ENCODE measurements at places on chromosomes 3 and 15. TPM values are rescaled to one million over a fixed set of nuclear protein-coding genes. Genes with fewer than 3 reads are reported as not detected.
A peak's percentile ranks its signal among the peaks of the same experiment; 100 is the strongest.

DNA sequence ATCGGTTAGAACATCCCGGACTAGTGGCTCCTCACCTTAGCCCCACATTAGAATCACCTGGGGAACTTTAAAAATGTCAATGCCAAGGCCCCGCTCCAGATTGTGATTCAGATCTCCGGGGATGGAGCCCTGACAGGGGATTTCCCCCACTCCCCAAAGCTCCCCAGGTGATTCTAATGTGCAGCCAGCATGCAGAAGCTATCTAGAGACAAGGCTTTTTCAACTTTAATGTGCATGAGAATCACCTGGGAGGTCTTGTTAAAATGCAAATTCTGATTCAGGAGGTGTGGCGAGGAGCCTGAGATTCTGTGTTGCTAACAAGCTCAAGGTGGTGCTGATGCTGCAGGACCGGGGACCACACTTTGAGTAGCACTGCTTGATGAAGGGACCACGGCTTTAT lies 156.7 kb downstream of the RAB11A start:
- DNase-seq, result no peak

DNA sequence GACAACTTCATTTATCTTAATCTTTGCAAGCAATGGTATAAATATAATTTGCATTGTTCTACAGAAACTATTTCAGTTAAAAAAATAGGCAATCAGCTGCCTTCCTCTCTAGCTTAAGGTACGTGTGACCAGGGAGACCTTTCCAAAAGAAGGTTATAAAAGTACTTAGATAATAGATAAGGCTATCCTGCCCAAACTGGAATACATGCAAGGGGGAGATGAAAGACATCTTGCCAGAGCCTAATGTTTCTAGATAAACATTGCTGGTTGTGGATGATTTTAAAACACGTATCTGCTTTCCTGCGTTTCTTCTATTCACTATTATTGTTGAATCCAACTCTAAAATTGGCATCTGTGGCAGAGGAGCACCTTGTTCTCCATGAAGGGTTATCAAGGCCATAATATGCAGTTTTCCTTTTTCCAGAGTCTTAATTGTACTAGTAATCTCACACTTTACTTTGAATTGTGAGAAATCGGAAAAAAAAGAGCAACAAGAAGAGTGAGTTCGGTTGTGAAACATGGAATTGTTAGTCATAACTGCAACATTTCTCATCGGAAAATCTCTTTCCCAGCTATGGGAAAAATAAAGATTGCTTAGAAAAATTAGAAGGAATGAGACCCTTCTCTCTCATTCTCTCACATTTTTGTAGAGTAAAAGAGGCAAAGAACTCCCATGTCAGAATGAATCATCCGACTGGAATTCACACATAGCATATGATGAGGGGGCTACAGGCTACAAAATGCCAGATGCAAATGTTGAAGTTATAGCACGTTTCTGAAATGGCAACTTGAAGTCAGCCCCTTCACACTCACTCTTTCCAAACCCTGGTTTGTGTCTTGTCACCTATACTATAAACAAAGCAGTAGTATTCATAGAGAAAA lies 936.1 kb upstream of the NR2F2 start:
- no peak for DNase-seq

DNA sequence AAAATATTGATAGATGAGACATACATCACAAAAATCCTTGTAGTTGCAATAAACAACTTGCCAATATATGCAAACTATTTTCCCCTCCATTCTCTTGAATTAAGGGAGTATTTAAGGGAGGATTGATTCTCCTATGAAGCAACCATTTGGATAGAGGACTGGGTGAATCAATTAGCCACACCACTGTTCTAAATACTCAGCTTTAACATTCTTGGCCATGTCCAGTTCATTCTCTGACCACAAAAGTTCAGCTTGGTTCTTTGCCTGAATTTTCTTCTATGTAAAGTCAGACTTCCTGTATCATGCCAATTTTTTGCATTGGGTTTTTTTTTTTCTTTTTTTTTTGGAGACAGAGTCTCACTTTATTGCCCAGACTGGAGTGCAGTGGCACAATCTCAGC lies 15.8 kb upstream of the SEC11A start:
- no peak for DNase-seq

- no peak for DNase-seq
Observed at GRCh38 chr3:183506674-183507320, 48.7 kb downstream of the KLHL6 start.

- DNase-seq, result peak; percentile 49
Observed at GRCh38 chr3:158727206-158728060, 4.8 kb downstream of the RARRES1 start.

DNA sequence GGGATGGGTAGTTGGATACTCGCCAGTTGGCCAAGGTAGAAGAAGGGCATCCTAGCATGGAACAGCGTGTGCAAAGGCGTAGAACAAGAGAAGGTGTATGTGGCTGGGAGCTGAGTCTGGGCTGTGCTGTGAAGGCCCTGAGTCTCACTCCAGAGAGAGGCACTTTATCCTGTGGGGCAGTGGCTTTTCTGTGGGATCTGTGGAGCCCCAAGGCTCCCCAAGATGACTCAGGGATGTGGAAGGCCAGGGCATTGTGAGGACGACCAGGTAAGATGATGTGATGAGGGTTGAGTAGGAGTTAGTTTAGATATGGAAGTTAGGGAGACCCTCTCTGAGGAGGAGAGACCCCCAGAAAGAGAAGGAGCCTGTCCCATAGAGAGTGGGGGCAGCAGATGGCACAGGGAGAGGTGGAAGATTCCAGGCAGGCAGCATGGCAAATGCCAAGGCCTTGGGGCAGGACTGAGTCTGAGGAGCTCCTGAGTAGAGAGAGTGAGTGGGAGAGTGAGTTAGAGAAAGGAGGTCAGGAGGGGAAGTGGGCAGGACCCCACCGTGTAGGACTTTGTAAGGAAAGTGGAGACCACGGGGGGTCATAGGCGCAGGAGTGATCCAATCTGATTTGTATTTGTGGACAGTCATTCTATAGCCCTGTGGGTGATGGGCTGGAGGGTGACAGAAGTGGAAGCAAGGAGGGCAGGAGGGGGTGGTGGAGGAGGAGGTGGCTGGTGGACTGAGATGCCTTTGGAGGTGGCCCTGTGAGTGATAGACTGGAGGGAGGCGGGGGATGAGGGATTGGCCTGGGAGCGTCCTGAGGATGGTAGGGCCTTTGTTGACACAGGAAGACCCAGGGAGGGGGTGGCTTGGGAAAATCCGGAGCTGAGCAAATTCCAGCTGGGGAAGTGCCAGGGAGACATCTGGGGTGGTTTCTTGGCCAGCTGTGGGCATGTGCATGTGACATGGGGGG lies 50.3 kb downstream of the FBLN2 start:
- DNase-seq, result no peak

DNA sequence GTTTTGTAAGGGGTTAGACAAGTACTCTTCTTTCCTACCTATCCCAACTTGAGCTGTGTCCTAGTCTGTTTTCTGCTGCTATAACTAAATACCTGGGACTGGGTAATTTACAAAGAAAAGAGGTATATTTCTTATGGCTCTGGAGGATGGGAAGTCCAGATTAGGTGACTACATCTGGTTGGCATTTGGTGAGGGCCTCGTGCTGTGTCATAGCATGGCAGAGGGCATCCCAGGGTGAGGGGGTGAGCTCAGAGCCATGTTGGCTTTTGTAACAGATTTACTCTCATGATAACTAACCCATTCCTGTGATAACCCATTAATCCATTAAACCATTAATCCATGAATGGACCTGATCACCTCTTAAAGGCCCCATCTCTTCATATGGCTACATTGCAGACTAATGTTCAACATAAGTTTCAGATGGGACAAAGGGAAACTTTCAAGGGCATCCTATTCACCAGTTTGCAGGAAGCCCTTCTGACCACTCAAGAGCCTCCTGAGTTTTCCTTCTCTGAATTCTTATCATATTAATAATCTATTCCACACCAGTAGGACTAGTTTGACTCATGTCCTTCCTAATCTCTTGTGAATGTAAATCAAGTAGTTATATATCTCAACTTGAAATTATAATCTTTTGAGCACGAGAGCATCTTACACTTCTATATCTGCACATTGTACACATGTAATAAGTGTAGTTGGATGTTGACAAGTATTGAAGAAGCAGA lies 185.7 kb upstream of the ZPLD1 start:
- no peak for DNase-seq

GRCh38 chr3:194777729-194778128 lies 92.0 kb downstream of the FAM43A start:
- no peak for DNase-seq

DNA sequence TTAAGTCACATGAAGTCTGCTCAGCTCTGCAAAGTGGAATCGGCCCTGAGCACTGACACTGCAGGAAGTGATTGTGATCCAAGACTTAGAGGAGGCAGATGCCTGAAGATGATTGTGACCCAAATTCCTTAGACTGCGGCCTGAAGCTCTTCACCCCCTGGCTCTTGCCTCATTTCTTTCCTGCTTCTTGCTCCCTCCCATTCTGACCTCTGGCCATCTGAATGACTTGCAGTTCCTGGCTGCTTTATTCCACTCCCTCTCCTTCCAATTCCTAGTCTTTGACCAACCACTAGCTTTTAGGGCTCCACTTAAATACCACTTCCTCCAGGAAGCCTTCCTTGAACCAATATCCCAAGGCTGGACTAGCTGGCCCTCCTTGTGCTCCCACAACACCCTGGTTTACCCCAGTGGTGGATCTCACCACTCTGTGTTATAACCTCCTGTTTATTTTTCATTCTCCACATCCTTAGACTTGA lies 9.9 kb upstream of the EPB42 start:
- DNase-seq, result no peak

GRCh38 chr15:31434588-31435260 lies 108.1 kb downstream of the KLF13 start:
- peak; percentile 33 for DNase-seq

DNA sequence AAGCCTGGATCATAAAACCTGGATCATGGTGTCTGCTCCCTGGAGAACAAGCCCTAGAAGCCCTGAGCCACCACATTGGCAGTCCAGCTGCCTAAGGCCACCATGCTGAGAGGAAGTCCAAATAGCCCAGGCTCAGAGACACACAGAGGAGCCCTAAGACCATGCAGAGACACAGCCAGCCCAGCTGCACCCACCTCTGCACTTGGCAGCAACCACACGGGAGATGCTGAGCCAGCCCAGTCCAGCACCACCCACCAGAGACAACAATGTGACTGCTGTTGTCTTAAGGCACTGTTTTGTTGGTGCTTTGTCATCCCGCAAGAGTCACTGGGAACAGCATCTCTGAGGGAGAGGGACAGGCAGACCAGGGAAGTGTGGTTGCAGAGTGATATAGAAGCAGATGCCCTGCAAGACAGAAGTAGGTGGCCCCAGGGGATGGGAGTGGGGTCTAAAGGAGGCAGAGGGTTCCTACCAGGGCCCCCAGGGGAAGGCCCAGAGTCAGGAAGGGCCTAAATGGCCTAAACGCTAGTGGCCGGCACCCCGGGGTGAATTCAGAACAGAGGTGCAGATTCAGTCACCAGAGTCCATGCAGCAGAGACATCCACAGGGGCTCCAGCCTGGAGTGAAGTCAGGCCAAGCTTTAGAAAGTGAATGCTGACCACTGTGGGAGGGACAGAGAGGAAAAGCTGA lies 105.4 kb upstream of the PRR20G start:
- DNase-seq, result no peak

GRCh38 chr3:108757404-108757982 lies at the start of gene RETNLB:
TSS of gene RETNLB (minus strand) at chr3:108757410. CDS start at chr3:108757185, 225 bp downstream.
- DNase-seq, result no peak

DNA sequence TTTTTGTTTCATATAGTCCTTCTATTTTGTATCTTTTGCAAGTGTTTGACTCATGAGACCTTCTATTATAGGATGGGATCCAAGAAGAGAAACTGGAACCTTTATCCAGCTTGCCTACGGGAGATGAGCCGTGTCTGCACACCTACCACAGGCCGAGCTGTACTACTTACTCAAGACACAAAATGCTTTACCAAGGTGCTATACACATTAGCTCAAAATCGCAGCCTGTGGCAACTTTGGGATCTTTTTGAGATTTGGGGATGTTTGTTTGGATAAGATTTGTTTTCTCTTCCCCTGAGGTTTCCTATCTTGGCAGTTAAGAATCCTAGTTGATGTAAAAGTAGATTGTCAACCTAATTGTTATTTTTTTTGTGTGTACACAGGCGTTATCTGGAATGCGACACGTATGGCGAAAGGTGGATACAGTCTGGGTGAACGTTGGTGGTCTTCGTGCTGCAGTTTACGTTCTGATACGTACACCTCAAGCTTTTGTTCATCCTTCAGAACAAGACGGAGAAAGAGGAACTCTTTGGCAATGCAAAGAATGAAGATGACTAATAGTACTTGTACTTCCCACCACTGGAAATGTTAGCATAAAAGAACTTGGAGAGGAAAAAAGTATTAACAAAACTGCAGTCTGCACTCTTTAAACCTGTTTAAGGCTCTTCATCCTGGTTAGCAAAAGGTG lies 13.1 kb upstream of the SETD5 start:
- no peak for DNase-seq

DNA sequence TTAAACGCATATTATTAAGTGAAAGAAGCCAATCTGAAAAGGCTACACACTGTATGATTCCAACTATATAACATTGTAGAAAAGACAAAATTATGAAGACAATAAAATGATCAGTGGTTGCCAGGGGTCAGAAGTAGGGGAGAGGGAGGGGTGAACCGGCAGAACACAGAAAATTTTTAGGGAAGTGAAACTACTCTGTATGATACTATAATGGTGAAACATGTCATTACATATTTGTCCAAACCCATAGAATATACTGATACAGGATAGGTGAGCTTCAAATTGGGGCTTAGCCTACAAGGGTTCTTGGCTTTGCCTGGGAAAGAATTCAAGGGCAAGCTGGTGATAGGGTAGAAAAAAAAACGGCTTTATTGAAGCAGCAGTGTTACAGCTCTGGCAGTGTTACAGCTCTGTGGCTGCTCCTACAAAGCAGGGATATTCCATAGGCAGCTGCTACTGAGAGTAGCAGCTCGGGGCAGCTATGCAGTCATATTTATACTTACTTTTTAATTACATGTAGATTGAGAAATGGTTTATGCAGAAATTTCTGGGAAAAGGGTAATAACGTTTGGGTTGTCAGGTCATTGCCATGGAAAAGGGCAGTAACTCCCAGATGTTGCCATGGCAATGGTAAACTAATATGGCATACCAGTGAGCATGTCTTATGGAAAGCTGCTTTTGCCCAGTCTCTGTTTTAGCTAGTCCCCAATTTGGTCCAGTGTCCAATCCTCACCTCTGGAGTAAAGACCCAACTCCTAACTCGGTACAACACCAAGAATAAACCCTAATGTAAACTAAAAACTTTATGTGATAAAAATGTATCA lies 125.1 kb upstream of the SLC25A36 start:
- DNase-seq, result no peak

DNA sequence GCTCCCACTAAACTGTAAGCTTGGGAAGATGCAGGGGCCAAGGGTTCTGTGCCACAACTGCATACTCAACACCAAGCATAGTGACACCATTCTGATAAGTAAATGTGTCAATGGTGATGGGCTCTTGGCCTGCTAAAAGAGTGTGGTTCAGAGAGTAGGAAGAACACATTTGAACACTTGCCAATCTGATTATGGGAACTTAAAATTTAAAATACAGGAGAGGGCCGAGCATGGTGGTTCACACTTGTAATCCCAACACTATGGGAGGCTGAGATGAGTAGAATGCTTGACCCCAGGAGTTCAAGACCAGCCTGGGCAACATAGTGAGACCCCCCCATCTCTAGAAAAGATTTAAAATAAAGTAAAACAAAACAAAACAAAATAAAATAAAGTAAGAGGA lies 34.1 kb downstream of the PTPN9 start:
- DNase-seq, result no peak

NAALADL2 gene
- total RNA-seq, result 15.2 TPM

BUB1B gene
- 0.65 TPM for total RNA-seq

SQOR gene
- 9.9 TPM for total RNA-seq

SIDT1 gene
- 4.0 TPM for total RNA-seq

TMCO5A gene
- total RNA-seq, result not detected

CELSR3 gene
- 0.23 TPM for total RNA-seq

CAPN3 gene
- 8.0 TPM for total RNA-seq

LARP6 gene
- 22.9 TPM for total RNA-seq

IQCH gene
- 6.0 TPM for total RNA-seq

ALDH1L1 gene
- 49.4 TPM for total RNA-seq

SENP7 gene
- total RNA-seq, result 33.4 TPM

All from ovary (tissue), 10 donors.